ENCODE measurements at places on chromosomes 12 and 14. TPM values are rescaled to one million over a fixed set of nuclear protein-coding genes. Genes with fewer than 3 reads are reported as not detected.
A peak's percentile ranks its signal among the peaks of the same experiment; 100 is the strongest.

- H3K36me3 ChIP-seq = no peaks in the 10 kb centered on the region
- H3K27ac ChIP-seq = no peak overlapping the region
- no peaks in the 10 kb centered on the region for H3K4me1 ChIP-seq
- H3K4me3 ChIP-seq = no peak overlapping the region
These were observed 37.6 kb upstream of the JDP2 start for GRCh38 chr14:75390183-75390582.

GRCh38 chr12:5038781-5039311 lies 4.8 kb upstream of the KCNA5 start:
- no peak overlapping the region for H3K4me3 ChIP-seq
- DNase-seq = no peak
- no peak overlapping the region for H3K27ac ChIP-seq
- H3K27me3 ChIP-seq = no peaks in the 10 kb centered on the region
- H3K36me3 ChIP-seq = no peaks in the 10 kb centered on the region

DNA sequence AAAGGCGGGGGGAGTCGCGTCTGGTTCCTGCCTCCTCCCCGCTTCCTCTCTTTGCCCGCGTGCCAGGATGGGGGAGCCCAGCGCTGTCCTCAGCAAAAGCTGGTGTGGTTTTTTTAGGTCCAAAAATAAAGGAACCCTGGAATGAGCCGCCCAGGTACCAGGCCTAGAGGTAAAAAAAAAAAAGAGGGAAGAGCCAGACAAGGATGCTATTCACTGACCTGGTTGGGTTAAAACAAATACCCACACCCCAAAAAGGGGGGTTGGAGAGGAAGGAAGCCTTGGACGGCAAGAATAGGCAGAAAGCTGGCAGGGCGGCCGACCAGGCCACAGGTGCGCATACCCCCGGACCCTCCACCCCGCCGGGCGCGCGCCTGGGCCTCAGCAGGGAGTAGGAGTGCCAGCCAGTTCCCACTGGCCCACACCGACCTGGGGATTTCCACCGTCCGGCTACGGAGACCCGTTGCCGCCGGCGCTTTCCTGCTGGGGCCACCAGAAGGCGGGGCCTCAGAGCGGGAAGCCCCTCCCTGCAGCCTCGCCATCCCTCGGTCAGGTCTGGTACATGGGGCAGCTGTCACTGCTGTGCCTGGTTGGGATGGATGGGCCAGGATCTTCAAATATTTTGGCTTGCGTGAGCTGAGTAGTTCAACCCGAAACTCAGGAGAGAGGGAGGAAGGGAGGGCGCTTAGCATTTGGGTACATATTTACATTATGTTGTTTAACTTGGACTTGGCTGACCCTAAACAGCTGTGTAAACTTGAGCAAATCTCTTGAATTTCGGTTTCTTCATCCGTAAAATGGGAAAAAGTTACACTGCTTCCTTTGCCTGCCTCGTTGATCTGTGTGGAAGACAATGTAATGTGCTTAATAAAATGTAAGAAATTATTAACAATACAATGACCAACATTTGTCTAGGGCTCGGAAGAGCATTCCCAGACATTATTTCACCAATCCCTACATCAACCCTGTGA lies 5.4 kb upstream of the IRF2BPL start:
- no peaks in the 10 kb centered on the region for H3K4me1 ChIP-seq
- peak; percentile 94 for DNase-seq
- peak overlapping the region; percentile 100 for H3K27ac ChIP-seq
- H3K27me3 ChIP-seq = no peaks in the 10 kb centered on the region

DNA sequence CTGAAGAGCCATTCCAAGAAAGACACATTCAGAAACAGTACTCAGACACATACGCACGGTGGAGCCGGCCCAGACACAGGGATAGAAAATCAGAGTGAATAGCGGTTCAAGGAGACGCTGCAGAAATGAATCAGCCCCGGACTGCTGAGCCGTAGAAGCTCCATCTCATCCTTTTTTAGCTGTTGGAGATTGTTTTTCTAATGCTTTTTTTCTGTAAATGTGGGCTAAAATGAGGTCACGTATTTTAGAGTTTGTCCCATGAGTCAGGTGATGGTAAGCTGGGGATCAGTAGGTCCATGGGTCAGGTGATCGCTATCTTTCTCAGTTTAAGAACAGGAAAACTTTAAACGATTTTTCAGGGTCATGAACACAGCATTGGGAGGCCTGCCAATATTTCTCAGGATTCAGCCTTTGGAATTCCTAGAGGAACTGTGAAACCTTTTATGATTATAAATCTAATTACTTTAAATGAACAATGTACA lies 202.4 kb downstream of the ITPR2 start:
- peak overlapping the region; percentile 15 for H3K4me3 ChIP-seq
- peaks cover 31% of the 10 kb centered on the region for H3K4me1 ChIP-seq
- DNase-seq = peak; percentile 71
- H3K27me3 ChIP-seq = no peaks in the 10 kb centered on the region
- H3K36me3 ChIP-seq = peaks cover 24% of the 10 kb centered on the region

- no peaks in the 10 kb centered on the region for H3K4me1 ChIP-seq
- no peak overlapping the region for H3K27ac ChIP-seq
- no peaks in the 10 kb centered on the region for H3K27me3 ChIP-seq
These were observed 40.2 kb downstream of the TAOK3 start for GRCh38 chr12:118332511-118332910.

UBE3B gene
- total RNA-seq = 67.7 TPM

PTPN21 gene
- total RNA-seq = 13.7 TPM

NACA gene
- 1,450 TPM for total RNA-seq

Measured in sigmoid colon (tissue), 7 donors.